ENCODE measurements at places on chromosomes 6 and 20. TPM values are rescaled to one million over a fixed set of nuclear protein-coding genes. Genes with fewer than 3 reads are reported as not detected.

Gene SLC22A7
- not detected for total RNA-seq

Gene KCNK16
- total RNA-seq = not detected

Gene RNF39
- total RNA-seq = not detected

Gene SCRT2
- total RNA-seq = not detected

Gene BPIFA1
- total RNA-seq = not detected

Gene GABRR2
- 0.14 TPM for total RNA-seq

Gene RCAN2
- total RNA-seq = 0.74 TPM

Gene PPP1R16B
- 45.5 TPM for total RNA-seq

Gene NRN1
- total RNA-seq = 25.1 TPM

Gene LY6G6F
- not detected for total RNA-seq

Gene PTCHD4
- not detected for total RNA-seq

Gene DYNLT2
- 2.6 TPM for total RNA-seq

Gene BCAS1
- total RNA-seq = not detected

Gene GJA1
- 0.16 TPM for total RNA-seq

Gene OLIG3
- 0.35 TPM for total RNA-seq

Gene BMP7
- not detected for total RNA-seq

Measured in activated naive CD4-positive, alpha-beta T cell treated with anti-CD3 and anti-CD28 coated beads, Interleukin-2, amount 50 U/mL, for 72 hours (primary cell).